Hypothalamus (tissue), 51 donors: ENCODE measurements at places on chromosomes 1 and 21.

DNA sequence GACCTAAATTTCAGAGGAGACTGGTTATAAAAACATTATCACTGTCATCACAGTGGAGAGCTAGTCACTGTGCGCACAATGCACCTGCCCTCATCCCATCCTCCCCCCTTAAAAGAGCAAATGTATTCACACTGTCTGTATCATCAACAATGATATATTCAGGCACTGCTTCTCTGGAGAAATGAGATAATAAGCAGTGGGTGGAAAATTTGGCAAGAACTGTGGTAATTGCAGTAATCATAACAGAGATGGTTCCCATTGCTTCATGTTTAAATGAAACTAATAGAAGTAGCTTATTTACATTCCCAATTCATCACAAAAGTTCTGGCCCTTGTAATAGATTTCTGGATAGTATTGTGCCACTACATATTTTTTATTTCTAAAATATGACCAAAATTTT lies 867.4 kb upstream of the ADGRL2 start:
- no peak for DNase-seq

DNA sequence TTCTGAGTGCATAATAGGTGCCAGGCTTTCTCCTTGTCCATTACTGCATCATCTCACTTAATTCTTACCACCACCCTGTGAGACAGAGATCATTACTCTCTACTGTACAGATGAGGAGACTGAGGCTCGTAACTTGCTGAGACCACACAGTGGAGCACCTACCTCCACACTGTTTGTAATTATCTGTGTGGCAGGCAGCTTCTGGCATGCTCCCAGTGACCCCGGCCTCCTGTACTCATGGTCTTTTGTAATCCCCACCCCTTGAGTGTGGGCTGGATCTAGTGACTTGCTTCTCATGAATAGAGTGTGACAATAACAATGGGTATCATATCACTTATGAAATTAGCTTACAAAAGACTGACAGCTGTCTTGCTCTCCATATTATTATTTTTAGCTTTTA lies 407.3 kb downstream of the MATN1 start:
- DNase-seq, result no peak

DNA sequence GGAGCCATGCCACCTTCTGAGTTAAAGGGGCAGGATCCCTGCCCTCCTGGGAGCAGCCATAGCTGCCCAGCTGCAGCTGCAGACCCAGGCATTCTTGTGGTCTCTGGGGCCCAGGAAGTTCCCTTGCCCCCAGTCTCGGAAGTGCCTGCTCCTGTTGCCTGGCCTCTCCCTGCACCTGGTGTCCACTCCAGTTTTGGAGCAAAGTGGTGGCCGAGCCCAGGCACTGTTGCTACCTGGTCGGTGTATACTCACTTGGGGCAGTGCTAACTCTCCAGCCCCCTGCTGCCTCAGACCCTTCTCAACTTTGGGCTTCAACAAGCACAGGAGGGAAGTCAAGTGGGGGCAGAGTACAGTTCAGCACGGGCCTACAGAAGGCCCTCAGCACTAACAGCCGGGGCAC lies 352.9 kb upstream of the NCAM2 start:
- DNase-seq, result no peak

DNA sequence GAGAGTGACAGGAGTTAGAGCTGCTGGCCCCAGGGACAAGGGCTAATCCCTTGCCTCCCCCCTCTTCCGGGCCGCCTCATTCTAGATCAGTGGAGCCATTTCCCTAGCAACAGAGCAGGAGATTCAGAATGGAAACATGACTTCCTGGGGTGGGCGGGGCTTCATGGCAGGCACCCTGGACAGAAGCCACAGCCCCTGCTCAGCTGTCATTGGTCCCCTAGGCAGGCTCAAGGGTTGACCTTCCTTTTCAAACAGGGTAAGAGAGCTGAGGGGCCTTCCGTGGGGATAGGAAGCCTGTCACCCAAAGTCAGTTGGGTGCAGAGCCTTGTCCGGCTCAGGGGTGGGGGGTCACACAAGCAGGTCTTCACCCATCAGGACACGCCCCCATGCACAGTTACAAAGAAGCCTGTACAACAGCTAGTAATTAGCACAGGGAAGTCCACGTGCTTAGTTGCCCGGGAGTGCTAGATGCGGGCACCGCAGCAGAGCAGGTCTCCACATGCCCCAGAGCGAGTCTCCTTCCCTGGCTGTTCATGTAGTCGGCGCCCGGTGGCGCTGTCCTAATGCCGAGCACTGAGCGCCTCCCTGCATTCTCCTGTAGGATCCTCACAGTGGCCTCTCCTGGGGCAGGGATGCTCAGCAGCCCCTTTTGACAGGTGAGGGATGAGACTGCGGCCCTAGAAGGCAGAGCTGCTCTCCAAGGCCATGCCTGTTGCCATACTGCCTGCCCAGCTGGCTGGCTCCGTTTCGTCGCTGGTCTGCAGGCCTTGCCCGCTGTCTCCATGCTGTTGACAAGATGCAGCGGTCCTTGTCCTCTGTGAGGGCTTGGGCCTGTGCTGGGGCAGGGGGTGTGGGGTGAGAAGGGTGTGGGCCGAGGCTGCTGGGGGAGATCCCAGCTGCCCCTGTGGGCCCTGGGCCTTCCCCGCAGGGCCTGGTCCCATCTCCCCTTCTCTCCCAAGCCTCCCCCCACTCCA lies 5.1 kb downstream of the TMEM201 start:
- DNase-seq, result no peak

DNA sequence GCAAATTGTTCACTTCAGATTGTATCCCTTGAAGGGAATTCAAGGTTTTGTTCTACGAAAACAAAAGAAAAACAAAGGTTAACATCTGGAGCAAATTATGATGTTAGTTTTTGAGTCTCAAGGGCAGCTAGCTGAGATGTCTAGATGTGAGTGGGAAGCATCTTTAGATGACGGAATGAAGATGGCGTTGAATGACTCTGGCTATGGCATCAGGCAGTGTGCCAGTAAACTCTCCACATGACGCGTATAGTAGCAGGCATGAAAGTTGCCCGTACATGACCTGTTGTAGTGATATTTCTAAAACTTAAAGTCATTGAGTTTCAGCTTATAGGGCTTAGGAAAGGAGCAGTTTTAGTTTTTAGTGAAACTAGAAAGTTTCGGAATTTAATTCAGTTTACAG lies 12.3 kb upstream of the SDC3 start:
- no peak for DNase-seq

DNA sequence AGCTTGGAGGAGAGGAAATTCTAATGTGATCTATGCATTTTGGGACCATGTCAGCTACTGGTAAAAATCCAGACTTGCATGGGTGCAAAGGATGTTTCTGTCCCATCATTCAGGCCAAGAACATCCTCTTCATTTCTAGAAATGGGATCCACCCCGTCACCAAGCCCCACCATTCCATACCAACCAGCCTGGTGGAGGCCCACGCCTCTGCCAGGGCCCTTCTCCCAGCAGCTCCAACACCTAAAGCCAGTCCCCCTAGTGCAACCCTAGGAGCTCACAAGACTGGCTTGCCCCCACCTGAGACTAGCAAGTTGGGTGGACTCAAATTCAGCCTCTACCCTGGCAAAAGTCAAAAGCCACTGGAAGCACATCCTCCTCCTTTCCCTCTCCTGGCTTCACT lies 1.9 kb downstream of the ARHGEF11 start:
- no peak for DNase-seq
